NCI-H187 (cell line): ENCODE measurements at places on chromosomes 11 and 22.

DNA sequence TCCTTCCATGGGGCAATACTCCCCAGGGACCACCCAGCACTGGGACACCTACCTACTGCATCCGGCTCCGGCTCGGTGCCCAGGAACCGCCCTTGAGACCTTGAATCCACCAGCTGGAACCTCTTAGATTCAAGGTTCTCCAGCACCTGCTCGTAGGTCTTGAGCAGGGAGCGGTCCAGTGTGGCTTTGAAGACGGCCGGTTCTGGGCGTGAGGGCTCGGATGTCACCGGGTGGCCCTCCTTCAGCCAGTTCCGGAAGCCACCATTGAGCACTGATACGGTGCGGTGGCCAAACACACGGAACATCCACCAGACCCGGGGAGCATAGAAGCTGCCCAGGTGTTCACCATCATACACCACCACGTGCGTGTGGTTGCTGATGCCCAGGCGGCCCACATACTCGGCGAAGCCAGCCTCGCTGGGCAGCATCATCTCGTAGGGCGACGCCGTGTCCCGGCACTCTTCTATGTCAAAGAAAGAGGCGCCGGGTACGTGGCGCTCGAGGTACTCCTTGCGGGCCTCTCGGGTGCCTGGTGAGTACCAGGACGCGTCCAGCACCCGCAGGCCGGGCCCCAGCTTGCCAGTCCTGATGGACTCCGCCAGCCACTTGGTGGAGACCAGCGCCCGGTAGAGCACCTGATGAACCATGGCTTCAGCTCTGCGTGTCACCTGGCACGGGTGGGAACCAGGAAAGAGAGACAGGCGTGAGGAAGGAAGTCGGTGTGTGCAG is 997 bp downstream of the TST start:
- DNase-seq = no peak

- DNase-seq = no peak
Observed at GRCh38 chr11:59191890-59192289, 20.0 kb downstream of the DTX4 start.

DNA sequence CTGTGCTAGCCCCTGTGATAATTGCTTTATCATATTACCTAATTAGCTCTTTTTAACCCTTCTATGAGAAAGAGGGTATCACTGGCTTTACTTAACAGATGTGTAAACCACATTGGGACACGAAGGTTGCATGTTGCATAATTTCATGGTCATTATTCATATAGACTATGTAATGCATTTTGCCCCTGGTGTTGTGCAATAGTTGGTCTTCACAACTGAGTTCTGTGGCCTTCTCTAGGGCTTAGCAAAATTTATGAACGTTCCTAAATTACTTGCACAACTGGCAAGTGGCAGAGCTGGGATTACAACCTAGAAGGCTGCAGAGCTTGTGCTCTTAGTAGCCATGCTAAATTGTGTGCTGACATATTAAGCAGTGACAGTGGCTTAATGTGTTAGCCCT is 34.6 kb upstream of the PDGFD start:
- DNase-seq = no peak

DNA sequence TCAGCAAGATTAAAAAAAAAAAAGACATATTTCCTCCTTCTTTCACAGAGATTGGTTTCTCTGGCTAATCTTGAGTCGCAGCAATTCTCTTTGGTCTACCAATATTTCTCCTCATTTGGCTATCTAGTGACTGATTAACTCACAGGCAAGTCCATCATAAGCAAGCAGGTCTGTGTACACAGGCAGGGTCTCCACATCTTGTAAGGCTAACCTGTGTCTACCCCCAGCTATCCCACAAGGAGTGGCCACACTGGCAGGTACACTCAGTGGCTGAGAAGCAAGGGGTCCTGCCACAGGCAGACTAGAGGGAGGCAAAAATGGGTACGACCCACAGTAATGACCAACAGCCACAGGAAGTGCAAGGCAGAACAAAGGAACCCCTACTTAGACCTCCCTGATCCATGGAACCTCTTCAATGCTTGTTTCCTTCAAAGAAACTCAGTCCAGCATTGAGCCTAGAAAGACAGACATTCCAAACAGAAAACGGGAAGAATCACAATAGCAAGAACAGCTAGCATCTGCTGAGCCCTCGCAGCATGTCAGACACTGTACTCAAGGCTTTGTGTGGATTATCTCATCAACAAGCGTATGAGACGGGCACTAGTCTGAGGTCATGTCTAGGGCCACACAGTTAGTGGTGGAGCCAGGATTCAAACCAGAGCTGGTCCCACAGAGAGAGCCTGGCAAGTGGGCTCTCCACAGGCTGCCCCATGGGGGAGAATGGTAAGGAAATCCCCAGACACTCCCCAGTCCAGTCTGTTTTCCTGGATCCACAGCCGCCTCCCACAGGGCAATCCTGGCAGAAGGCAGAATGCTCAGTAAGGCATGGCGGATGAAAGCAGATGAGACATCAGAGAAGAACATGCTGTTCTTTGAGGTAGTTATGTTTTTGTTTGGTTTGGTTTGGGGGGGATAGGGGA is 34.3 kb downstream of the PLEKHA7 start:
- DNase-seq = no peak

- no peak for DNase-seq
Observed at GRCh38 chr11:128574576-128575011, 12.8 kb downstream of the ETS1 start.

DNA sequence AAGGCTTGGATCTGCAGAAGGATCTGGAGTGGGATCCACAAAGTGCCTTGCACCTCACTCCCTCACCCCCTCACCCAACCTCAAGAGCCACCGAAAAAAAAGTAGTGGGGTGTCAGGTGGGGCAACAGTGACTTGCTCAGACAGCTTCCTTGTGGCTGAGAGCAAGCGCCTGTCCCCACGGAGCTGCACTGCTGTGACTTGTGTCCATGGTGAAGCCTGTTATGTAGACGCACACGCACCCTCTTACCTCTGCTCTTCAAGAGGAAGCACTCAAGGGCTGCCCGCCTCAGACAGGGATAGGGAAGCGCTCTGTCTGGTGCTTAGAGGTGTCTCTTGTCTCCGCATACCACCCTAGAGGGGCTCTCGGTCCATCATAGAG is 1.2 kb downstream of the DRD2 start:
- DNase-seq = peak; percentile 75

GRCh38 chr22:19201130-19201868 is 22.8 kb upstream of the SLC25A1 start:
- no peak for DNase-seq

DNA sequence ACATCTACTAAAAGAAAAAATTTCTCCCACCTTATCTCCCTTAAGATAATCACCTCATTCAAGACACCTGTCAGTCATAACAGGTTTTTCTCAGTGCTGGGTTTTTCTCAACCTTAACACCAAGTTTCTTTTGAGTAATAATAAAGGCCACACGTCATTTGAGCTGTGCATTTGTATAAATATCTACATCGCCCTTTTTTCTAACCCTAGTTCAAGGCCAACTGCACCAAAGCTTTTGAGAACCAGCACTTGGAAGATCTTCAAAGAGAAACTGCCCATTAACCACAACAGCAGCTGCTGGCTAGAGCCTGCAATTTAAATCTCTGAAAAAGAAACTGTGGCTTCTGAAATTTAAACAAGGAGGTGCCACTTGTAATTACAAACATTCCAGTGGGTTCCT is 6.9 kb downstream of the CADM1 start:
- peak; percentile 25 for DNase-seq

GRCh38 chr11:44883277-44883676 is 67.4 kb downstream of the TP53I11 start:
- DNase-seq = no peak

DNA sequence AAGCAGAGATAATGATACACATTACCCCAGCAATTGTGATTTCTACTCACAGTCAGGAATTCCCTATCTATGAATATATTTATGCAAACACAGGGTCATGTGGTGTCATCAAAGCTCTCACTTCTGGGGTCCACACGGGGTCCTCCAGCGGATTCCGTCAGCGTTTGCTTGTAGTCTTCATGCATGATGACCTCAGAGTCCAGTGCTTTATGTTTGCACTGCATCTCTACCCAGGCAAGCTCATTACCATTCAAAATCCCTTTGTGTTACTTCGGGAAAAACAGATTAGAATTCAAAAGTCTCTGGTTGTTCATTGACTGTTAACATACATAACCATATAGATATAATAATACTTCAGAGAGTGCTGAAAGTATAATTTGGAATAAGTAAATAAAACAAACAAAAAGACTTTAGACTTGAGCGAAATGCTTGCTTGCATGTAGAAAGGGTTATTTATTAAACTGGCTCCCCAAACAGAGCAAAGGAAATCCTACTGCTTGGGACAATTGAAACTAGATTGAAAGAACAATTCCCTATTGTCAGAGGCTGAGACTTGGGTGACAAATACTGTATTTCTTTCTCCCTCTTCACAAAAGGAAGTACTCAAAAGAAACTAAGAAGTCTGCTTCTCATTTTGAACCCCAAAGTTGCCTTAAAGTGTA is 423.1 kb downstream of the ETS1 start:
- DNase-seq = no peak

DNA sequence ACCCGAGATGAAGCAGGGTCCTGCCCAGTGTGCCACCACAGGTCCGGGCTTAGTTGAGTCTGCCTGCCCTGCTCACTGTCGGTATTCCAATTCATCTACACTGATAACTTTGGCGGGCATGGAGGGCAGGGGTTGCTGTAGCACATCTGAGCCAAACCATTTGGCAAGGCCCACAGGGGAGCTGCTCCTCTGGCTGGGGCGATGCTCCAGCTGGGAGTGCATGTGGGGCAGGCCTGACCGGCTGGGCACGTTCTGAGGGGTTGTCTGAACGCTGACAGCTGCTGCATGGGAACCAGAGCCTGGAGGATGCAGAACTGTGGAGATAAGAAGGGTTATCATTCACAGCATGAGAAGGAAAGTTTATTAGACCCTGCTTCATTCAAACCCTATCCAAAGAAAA is 40.4 kb downstream of the DRG1 start:
- no peak for DNase-seq

GRCh38 chr11:111483431-111483830 is 28.8 kb downstream of the BTG4 start:
- no peak for DNase-seq

DNA sequence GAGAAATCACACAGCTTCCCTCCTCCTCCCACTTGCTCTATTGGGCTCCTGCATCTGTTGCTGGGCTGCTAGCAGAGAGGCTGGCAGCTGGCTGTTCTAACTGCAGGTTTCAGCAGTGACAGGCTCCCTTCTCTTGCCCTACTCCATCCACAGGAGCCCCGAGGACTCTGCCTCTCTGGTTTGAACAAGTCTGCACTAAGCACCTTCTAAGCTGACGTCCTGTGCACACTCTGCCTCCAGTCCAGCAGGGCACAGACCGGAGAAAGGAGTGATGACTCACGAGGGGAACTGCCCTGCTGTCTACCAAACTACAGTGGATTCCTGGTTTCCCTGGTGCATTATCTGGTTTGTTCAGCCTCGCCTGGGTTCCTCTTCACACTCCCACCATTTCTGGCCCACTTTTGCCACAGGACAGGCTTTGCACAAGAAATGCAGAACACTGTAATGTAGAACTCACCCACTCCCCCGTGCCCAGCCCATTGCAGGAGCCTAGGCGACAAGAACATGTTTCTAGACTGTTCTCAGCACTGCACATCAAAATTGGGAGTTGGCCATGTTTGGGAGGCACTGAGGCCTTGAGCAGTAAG is 26.0 kb downstream of the IL10RA start:
- DNase-seq = no peak

DNA sequence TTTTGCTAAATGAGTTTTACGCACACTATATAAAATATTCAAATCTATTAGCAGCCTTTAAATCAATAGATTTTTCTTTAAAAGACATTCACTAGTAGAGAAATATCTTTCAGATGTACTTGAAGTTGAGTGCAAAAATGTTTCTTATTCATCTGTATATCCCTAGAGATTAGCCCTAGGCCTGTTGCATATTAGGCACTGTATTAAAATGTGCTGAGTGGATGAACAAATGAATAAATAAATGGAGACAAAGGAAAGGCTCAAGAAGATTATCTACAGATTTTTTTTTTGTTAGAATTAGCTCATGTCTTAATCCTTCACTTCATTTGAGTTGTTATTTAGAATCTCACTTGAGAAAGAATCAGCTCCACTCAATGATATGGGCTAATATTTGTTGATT is 12.0 kb upstream of the MMP13 start:
- no peak for DNase-seq

GRCh38 chr22:46626911-46627805 is 7.0 kb downstream of the GRAMD4 start:
- DNase-seq = no peak

GRCh38 chr11:79182794-79183193 is 258.0 kb downstream of the TENM4 start:
- no peak for DNase-seq

GRCh38 chr11:126415669-126416420 is 60.4 kb downstream of the ST3GAL4 start:
- DNase-seq = no peak

DNA sequence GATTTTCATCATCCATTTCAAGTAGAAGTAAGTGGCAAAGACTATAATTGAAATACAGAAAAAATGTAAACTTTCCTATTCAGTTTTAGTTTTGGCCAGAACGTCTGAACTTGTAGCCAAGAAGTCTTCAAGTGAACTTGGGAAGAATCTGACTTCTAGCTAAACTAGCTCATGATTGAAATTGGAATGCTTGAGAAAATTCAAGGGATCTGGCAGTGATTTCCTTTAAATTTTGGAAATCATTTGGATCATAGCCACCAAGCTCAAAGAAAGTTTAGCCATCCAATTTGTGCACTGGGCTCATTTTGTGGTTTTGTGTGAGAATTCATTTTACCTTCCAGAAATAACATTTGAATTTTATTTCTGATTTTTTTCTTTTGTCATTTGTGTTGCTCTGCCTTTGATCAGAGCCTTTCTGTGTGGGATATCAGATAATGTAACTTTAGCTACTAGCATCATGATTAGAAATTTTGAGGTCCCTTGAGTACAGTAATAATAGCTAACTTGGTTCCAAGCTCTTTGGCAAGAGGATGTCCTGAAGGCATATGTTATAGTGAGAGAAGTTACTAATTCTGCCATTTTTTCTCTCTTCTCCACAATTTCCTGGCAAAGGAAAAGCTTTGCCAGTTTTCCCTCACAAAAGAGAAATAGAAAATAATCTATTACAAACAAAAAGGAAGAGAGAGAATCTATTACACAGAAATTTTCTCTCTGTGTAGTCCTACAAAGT is 2123.7 kb upstream of the RAG2 start:
- DNase-seq = no peak

- DNase-seq = no peak
Observed at GRCh38 chr11:109512680-109513079, 90.7 kb downstream of the C11orf87 start.

- no peak for DNase-seq
Observed at GRCh38 chr22:35258191-35258988, 1.1 kb downstream of the HMGXB4 start.
